ENCODE measurements at places on chromosomes 1 and 21.

GRCh38 chr1:236103646-236104218 lies 38.6 kb upstream of the GPR137B start:
- peak; percentile 77 for DNase-seq

- DNase-seq = no peak
These were observed 169.6 kb downstream of the ROR1 start for GRCh38 chr1:63943393-63943792.

GRCh38 chr1:194568610-194569009 lies 1382.2 kb upstream of the B3GALT2 start:
- no peak for DNase-seq

DNA sequence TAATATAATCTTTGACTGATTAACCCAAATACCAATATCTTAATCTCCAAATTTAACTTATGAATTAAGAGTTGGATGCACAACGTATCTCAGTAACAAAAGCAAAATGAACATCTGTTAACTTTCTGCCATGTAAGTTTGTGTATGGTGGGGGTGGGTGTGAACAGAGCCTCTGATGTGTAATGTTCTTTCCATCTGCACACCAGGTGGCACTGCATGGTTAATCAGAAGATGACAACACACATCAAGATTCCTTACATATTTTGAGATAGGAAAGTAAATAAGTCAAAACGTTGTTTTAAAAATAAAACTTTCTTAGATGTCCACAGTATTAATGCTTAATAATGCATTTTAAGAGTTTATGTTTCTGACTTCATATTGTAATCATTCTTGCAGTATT lies 251.9 kb downstream of the DPYD start:
- peak; percentile 89 for DNase-seq

GRCh38 chr1:236289492-236290131 lies 7.9 kb upstream of the ERO1B start:
- no peak for DNase-seq

- peak; percentile 26 for DNase-seq
These were observed 688 bp downstream of the PRXL2B start for GRCh38 chr1:2587071-2587859.

DNA sequence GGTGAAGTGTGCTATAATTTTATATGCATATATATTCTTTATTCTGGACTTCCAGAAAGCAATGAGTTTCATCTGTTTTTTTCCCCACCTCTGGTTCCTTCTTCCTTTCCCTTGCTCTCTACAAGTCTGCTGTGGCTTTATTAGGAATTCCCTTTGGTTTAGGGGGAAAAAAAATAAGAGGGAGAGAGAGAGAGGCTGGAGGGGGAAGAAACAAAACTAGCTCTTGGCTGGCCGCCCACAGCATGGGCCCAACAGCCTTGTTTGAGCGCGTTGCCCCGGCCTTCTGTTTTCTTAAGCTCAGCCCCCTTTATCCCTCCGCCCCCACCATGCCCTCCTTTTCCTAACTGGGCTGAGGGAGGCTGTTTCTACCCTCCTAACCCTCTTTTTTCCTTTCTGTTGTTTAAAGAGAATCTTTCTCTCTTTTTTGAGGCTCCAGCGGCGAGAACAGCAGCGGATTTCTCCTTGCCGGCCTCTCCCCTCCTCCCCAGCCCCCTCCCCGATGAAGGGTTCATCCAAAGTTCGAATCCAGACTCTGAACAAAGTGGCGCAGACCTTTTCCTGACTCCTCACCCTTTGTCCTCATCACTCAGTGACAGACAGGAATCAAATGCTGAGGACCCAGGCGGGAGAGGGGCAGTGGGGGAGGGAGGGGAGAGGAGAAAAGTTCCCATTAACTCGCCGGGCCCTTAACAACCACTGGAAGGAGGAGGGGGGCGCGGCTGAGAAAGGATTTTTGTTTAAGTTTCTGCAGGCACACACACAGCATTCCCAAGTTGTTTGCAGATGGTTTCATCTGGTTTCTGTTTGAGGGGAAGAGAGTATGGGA lies 29.7 kb downstream of the PBX1 start:
- peak; percentile 66 for DNase-seq

- no peak for DNase-seq
These were observed 225.2 kb upstream of the LYPLAL1 start for GRCh38 chr1:218948446-218948845.

GRCh38 chr1:247332215-247332622 lies 552 bp upstream of the ZNF496 start:
- DNase-seq = peak; percentile 45

DNA sequence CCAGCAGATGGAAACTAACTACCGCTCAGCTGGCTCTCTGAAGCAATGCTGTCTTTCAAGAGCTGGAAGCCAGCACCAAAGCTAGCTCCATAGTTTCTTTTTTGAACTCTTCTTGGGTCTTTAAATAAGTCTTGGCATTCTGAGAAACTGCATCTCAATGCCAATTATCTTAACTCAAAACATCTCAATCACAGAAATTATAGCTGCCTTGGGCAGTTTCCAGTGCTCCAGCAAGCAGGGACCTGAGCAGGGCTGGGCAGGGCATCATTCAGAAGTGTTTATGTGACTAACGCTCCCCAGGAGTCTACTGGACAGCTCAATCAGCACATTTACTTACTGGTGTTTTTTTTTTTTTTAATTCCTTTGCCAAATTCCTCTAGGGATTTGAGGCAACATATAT lies 18.3 kb upstream of the PADI4 start:
- DNase-seq = peak; percentile 58

GRCh38 chr1:157113106-157113505 lies 13.5 kb upstream of the ETV3L start:
- no peak for DNase-seq

DNA sequence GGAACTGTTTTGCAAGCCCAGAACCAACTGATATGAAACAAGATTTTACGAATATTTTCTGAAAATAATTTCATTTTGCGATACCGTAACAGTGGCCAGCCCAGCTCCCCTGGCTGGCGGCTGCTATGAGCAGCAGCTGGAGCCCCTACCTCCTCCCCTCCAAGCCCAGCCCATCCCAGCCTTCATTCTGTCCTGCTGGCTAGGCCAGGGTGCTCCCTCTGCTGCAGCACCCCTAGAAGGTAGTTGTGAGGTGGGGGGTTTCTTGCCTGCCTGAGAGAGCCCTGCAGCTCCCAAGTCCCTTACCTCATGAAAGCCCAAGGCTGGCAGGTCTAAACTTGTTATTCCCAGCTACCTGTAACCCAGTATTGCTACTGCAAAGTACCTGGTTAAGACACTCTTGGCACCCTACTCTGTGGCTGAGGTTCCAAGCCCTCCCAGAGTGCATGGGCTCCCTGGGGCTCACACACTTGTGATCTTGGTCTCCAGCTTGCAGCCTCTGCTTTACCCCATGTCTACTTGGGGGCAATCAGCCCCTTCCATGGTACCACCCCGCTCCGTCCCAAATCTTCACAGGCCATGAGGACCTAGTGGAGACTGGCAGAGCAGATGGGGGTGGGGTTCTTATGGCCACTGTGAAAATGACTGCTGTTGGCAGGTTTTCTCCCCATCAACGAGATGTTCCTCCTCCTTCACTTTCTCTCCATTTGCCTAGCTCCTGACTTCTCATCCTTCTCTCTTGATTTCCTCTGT lies 239.8 kb downstream of the TRABD2B start:
- no peak for DNase-seq

- peak; percentile 95 for DNase-seq
These were observed 96.6 kb downstream of the FGGY start for GRCh38 chr1:59393211-59394180.

DNA sequence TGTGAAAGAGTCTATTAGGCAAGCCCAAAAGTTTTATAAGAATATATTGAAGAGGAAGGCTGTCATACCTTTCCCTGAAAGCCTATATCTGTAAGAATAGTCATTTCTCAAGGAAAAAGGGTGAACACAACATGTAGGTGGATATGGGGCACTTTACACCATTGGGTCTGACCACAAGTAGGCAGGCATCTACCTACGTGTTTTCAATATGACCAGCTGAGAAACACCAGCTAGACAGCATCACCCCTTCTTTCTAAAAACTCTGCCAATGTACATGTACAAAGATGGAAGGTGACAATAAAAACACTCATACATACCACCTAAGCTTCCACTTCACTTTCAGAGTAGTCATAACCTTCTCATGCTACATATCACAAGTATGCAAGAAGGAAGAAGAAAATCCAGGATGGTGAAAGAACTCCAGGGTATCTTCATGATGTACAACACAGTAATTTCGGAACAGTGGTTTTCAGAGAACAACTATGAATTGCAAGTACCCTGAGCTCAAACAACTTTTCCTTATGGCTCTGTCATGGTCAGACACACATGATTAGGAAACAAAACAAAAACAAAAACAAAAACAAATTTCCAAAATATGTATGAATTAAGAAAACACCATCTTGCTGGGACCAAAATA lies 98.5 kb upstream of the ADGRL2 start:
- DNase-seq = peak; percentile 20

- peak; percentile 78 for DNase-seq
These were observed 26.6 kb downstream of the DDAH1 start for GRCh38 chr1:85438353-85438752.

DNA sequence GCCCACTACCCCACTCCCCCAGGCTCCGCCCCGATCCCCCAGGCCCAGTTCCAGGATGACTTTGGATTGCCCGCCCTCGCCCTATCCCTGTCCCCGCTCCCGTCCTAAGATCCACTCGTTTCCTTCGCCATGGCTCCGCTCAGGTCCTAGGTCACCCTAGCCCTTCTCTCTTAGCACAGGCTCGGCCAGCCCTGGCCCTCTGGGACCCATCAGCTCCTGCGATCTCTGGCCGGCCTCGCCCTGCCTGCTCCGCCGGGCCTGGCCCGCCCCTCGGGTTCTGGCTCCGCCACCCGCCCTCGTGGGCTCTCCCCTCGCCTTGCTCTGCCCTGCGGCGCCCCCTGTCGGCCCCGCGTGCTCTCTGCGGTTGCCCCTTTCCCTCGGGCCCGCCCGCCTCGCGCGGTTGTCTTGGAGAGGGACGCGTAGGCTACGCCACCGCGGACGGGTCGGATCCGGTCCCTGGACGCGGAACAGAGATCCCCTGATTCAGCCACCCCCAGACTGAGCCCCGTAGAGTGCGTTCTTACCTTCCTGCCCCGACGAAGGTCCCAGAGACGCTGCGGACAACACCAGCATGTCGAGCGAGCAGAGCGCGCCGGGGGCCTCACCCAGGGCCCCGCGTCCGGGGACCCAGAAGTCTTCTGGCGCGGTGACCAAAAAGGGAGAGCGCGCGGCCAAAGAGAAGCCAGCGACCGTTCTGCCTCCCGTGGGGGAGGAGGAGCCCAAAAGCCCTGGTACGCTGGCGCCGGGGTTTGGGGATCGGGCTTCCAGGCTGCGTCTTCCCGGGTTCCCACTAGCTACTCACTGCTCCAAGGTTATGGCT lies at the start of gene LRRC71:
LRRC71 (plus strand) TSS at position 400 of the 820 bp plus-strand sequence; CDS start at position 572, 172 bp downstream.
- DNase-seq = peak; percentile 75

- no peak for DNase-seq
These were observed 66.5 kb downstream of the KCNAB2 start for GRCh38 chr1:6111991-6112689.

DNA sequence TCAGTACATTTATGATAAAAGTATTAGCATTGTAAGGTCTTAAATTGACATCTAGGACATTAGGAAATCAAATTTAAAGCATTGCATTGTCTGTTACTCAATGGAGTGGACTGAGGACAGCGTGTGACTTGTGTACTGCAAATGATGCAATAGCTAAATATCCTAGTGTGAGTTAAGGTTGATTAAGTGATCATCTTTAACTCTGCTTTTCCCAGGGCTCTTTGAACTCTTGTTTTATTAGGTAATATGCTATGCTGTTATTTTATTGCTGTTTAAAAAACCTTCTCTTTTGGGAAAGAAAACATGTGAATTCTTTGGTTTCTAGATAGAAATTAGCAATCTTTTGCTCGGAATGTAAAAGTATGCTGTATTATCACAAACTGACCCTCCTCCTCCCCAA lies 38.6 kb downstream of the NFIA start:
- DNase-seq = peak; percentile 76

DNA sequence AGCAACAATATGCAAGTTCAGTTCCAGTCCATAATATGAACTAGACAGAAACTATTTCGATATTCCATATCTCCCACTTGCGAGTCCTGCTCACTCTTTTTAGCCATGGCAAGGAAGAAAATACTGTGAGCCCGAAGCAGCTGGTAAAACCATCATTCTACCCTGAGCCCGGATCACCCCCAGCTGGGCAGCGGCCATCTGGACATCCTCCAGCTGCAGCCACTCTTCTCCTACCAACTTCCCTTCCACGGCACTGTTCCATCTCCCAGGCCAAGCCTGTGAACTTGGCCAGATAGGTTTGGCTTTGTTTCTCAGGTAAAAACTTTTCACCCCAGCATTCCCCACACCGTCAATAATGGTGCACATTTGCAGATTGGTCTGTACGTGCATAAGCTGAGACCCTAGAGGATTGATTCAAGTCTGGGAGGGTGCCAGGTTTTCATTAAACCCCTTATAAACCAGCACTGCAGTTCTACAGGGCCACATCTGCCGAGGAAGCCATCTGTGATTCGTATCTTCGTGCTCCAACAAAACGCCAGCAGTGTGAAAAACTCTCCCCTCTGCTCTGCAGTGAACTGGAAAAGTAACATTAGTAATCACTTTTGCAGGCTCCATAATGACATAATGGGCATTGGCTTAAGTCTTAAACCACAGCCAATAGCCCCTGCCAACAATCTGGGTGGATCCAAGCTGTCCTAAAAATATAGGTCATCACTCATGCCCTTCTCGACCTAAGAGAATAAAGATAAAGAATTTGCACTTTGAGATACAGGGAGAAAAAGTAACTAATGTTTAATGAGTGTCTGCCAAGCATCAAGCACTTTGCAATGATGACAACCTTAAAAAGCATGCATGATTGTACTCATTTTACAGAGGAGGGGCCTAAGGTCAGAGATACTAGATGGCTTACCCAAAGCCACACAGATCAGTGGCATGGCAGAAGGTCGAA lies 205.1 kb downstream of the PLPP3 start:
- DNase-seq = no peak

GRCh38 chr1:45326627-45327623 lies at the start of gene HPDL:
Gene HPDL (plus strand): TSS chr1:45326895. CDS start chr1:45327149, 254 bp downstream.
- peak; percentile 59 for DNase-seq

DNA sequence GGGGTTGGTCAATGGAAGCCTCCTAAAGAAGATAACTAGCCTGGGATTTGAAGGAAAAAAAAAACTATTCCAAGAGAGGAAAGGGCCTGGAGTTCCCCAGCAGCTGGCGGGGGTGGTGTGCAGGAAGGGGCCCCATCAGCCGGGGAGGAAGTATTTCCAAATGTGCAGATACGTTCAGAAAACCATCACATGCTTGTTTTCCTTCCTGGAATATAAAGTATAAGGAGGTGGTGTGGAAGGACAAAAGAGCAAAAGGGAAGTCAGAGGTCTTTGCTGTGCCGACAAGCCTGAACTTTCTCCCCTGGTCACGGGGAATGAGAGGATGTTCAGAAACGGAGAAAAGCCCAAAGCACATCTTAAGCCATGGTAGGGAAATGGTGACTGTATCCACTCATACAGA lies 72.0 kb upstream of the BACE2 start:
- DNase-seq = no peak

DNA sequence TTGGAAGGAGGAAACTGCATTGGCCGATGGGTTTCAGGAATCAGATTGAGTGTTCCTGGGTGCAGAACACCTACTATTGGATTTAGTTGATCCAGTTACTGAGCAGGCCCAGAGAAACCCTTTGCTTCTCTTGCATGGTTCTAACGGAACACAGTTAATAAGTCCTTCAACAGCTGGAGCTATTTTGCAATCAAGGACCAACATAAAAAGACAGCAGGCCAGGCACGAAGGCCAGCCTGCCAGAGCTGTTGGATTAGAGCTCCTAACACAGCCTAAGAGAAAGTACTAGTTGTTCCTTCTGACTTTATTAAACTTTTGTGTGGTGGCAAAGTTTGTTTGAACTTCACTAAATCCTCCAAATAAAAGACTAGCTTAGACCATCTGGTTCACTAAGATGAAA lies 148.0 kb upstream of the LMO4 start:
- no peak for DNase-seq

GRCh38 chr1:99279525-99279924 lies 15.2 kb downstream of the PLPPR4 start:
- no peak for DNase-seq

Measured in choroid plexus epithelial cell (primary cell).